ENCODE measurements at places on chromosomes 11 and 22. TPM values are rescaled to one million over a fixed set of nuclear protein-coding genes. Genes with fewer than 3 reads are reported as not detected.
A peak's percentile ranks its signal among the peaks of the same experiment; 100 is the strongest.

DNA sequence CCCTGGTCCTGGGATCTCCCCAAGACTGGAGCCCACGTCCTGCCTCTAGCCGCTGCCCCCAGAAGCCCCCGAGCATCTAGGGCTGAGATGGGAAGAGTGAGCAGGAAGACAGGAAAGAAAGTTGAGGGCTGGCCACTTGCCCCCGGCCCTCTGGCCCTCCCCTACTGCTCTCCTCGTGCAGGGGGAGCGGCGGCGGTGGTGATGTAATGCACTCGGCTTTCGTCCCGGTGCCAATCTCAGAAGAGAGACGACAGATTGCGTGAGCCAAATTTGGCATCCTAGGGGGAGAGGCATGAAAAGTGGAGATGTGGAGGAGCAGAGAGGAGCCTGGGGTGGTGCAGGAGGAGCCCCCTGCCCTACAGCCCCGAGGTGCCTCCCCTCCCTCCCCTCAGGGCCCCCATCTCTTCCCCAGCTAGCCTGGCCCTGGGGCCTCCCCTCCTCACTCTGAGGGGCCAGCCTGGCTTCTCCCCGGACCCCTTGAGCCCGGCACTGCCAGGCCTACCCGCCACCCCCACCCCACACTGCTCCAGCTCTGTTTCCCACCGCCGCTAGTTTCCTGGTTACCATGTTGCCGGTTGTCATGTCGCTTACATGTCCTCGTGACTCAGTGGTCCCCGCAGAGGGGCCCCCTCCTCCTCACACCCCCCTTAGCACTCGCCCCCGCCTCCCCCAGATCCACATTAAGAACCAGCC lies 2.5 kb downstream of the KCNJ4 start:
- no peaks in the 10 kb centered on the region for H3K36me3 ChIP-seq
- H3K27ac ChIP-seq, result no peak overlapping the region
- H3K4me1 ChIP-seq, result no peaks in the 10 kb centered on the region
- DNase-seq, result peak; percentile 50
- H3K27me3 ChIP-seq, result peaks cover 48% of the 10 kb centered on the region
- no peak overlapping the region for H3K4me3 ChIP-seq

- H3K27ac ChIP-seq, result no peak overlapping the region
- no peaks in the 10 kb centered on the region for H3K36me3 ChIP-seq
- H3K27me3 ChIP-seq, result no peaks in the 10 kb centered on the region
- no peaks in the 10 kb centered on the region for H3K4me1 ChIP-seq
Observed at GRCh38 chr22:27937453-27937852, 18.4 kb upstream of the PITPNB start.

PLEKHA7 gene
- under 0.01 TPM for total RNA-seq

ARVCF gene
- 15.7 TPM for total RNA-seq

DNA sequence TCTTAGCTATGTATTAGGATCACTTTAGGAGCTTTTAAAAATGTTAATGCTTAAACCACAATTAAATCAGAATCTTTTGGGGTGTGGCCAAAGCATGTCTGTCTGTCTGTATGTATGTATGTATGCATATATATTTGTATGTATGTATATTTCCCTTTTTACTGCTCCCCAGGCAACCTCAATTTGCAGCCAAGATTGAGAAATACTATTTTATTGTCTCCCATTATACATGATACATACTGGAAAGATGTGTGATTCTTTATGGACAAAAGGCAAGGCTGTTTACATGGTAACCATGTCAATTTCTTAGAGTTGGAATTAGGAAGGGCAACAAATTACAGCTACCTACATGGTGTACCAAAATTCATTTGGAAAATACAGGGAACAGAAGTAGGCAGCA lies 783.6 kb downstream of the ETS1 start:
- no peak overlapping the region for H3K4me3 ChIP-seq
- no peaks in the 10 kb centered on the region for H3K27me3 ChIP-seq
- no peaks in the 10 kb centered on the region for H3K4me1 ChIP-seq
- H3K36me3 ChIP-seq, result no peaks in the 10 kb centered on the region
- H3K27ac ChIP-seq, result no peak overlapping the region

DNA sequence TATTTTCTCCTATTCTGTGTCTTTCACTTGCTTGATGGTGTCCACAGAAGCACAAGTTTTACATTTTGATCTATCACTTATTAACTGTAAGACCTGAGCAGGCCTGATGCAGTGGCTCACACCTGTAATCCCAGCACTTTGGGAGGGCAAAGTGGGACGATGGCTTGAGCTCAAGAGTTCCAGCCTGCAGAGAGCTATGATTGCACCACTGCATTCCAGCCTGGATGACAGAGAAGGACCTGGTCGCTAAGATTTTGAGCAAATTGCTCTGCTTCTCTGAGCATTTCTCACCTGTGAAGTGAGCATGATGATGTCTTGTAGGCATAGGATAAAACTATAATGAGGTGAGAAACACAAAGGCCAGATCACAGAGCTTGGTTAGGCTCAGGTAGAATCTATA lies 6.7 kb downstream of the CCDC87 start:
- no peaks in the 10 kb centered on the region for H3K36me3 ChIP-seq
- no peaks in the 10 kb centered on the region for H3K4me1 ChIP-seq
- no peak overlapping the region for H3K4me3 ChIP-seq
- H3K27ac ChIP-seq, result no peak overlapping the region

DNA sequence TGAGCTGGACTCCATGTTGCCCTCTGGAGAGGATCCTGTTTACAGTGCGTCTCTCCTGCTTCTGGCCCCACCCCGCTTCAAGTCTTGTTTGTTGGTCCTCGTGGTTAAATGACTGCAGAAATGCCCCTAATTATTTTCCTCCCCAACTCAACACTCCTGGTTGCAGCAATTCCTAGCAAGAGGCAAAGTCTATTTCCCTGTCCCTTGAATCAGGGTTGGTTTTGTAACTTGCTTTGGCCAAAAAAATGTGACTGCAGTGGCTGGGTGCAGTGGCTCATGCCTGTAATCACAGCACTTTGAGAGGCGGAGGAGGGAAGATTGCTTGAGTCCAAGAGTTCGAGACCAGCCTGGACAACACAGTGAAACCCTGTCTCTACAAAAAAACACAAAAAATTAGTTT lies 41.0 kb upstream of the FGF3 start:
- H3K4me1 ChIP-seq, result no peaks in the 10 kb centered on the region
- no peak for DNase-seq
- peaks cover 2% of the 10 kb centered on the region for H3K27me3 ChIP-seq
- H3K27ac ChIP-seq, result no peak overlapping the region

GRM5 gene
- total RNA-seq, result under 0.01 TPM

UFD1 gene
- 41.3 TPM for total RNA-seq

MRGPRE gene
- 0.17 TPM for total RNA-seq

TKFC gene
- total RNA-seq, result 27.1 TPM

- DNase-seq, result no peak
- peaks cover 40% of the 10 kb centered on the region for H3K27me3 ChIP-seq
- no peak overlapping the region for H3K4me3 ChIP-seq
- no peak overlapping the region for H3K27ac ChIP-seq
- no peaks in the 10 kb centered on the region for H3K36me3 ChIP-seq
Observed at GRCh38 chr22:38461057-38461413, 6.0 kb upstream of the KCNJ4 start.

SLC29A2 gene
- total RNA-seq, result 0.17 TPM

GRCh38 chr22:41919357-41920224 lies 4.7 kb upstream of the SHISA8 start:
- no peaks in the 10 kb centered on the region for H3K4me1 ChIP-seq
- peak; percentile 16 for DNase-seq
- H3K27ac ChIP-seq, result no peak overlapping the region
- no peaks in the 10 kb centered on the region for H3K36me3 ChIP-seq
- H3K27me3 ChIP-seq, result peaks cover 17% of the 10 kb centered on the region

- H3K27me3 ChIP-seq, result no peaks in the 10 kb centered on the region
- H3K36me3 ChIP-seq, result no peaks in the 10 kb centered on the region
- DNase-seq, result no peak
- H3K4me3 ChIP-seq, result no peak overlapping the region
- H3K4me1 ChIP-seq, result peaks cover 6% of the 10 kb centered on the region
Observed at GRCh38 chr22:45312856-45313255, 3.1 kb downstream of the FAM118A start.

VPS11 gene
- 26.7 TPM for total RNA-seq

- H3K36me3 ChIP-seq, result no peaks in the 10 kb centered on the region
- H3K4me3 ChIP-seq, result no peak within 1 kb of the TSS
- DNase-seq, result peak; percentile 43
- no peak within 1 kb of the TSS for H3K27ac ChIP-seq
Observed at GRCh38 chr11:57751676-57752253, at the start of gene BTBD18. Gene BTBD18 (minus strand): TSS chr11:57751819. CDS start chr11:57751188, 631 bp downstream.

CBLIF gene
- not detected for total RNA-seq

- H3K36me3 ChIP-seq, result no peaks in the 10 kb centered on the region
- H3K4me1 ChIP-seq, result no peaks in the 10 kb centered on the region
- H3K4me3 ChIP-seq, result no peak overlapping the region
- no peaks in the 10 kb centered on the region for H3K27me3 ChIP-seq
- no peak overlapping the region for H3K27ac ChIP-seq
Observed at GRCh38 chr22:48951836-48952235, 875.8 kb downstream of the BRD1 start.

HTR3A gene
- total RNA-seq, result not detected

DNA sequence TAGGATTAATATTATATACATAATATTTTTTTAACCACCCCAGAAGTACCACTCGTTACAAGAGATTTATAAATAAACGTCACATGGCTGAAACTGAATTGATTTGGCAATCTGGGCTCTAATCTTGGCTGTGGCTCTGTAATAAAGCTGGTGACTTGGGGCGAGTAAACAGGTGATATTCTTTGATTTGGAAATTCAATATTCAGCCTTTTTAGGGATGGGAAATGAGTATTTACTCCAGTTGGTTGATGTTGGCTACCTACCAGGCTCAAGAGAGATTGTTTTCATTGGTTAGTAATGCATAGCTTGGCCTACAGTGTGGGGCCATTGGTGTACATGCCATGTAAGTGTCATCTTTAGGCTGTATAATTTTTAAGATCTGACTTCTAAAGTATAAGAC lies 117.7 kb upstream of the SORL1-AS1 start:
- no peak overlapping the region for H3K4me3 ChIP-seq
- H3K27ac ChIP-seq, result no peak overlapping the region
- no peak for DNase-seq
- H3K4me1 ChIP-seq, result no peaks in the 10 kb centered on the region
- no peaks in the 10 kb centered on the region for H3K36me3 ChIP-seq

GRCh38 chr11:123405123-123405592 lies 24.9 kb upstream of the GRAMD1B start:
- H3K27me3 ChIP-seq, result peaks cover 8% of the 10 kb centered on the region
- no peak overlapping the region for H3K27ac ChIP-seq
- H3K4me3 ChIP-seq, result no peak overlapping the region
- H3K36me3 ChIP-seq, result no peaks in the 10 kb centered on the region
- H3K4me1 ChIP-seq, result no peaks in the 10 kb centered on the region

DNA sequence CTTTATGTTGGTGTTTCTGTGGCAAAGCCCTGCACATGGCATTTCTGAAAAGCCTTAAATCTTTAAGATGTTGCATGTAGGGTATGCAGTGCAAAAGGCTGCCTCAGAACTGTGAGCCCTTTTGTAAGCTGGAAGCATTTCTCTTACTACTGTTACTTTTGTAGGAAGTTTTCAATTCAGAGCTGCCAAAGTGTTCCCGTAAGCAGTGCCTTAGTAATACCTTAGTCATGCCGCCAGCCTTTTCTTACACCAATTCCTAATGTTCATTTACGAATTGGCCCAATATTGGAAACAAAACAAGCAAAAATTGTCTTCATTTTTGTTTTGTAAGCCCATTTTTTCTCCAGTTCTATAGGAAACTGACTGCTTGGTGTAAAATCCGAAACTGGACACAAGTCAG lies 67.4 kb upstream of the RASSF10 start:
- H3K36me3 ChIP-seq, result peaks cover 14% of the 10 kb centered on the region
- H3K4me1 ChIP-seq, result no peaks in the 10 kb centered on the region
- no peak overlapping the region for H3K4me3 ChIP-seq
- H3K27ac ChIP-seq, result no peak overlapping the region

GRCh38 chr22:39428597-39429071 lies 28.2 kb upstream of the MGAT3 start:
- no peak for DNase-seq
- no peak overlapping the region for H3K4me3 ChIP-seq
- no peaks in the 10 kb centered on the region for H3K27me3 ChIP-seq
- H3K36me3 ChIP-seq, result peaks cover 10% of the 10 kb centered on the region
- H3K27ac ChIP-seq, result no peak overlapping the region
- peaks cover 10% of the 10 kb centered on the region for H3K4me1 ChIP-seq

OR6T1 gene
- not detected for total RNA-seq

FXYD6 gene
- 8.0 TPM for total RNA-seq

GRCh38 chr22:30606455-30607299 lies at the start of gene TCN2:
Gene TCN2 (plus strand): TSS chr22:30607174. CDS start chr22:30607332, 158 bp downstream.
- H3K4me1 ChIP-seq, result peaks cover 29% of the 10 kb centered on the region
- H3K27me3 ChIP-seq, result no peaks in the 10 kb centered on the region
- H3K36me3 ChIP-seq, result no peaks in the 10 kb centered on the region
- peak within 1 kb of the TSS; percentile 52 for H3K4me3 ChIP-seq
- H3K27ac ChIP-seq, result peak within 1 kb of the TSS; percentile 76

- H3K27me3 ChIP-seq, result no peaks in the 10 kb centered on the region
- peak overlapping the region; percentile 91 for H3K4me3 ChIP-seq
- H3K27ac ChIP-seq, result peak overlapping the region; percentile 79
- no peaks in the 10 kb centered on the region for H3K36me3 ChIP-seq
- peaks cover 15% of the 10 kb centered on the region for H3K4me1 ChIP-seq
Observed at GRCh38 chr11:118437208-118438125, 1.2 kb downstream of the KMT2A start.

GRCh38 chr11:26844963-26845362 lies 123.1 kb upstream of the SLC5A12 start:
- H3K4me1 ChIP-seq, result peaks cover 2% of the 10 kb centered on the region
- H3K36me3 ChIP-seq, result no peaks in the 10 kb centered on the region
- no peaks in the 10 kb centered on the region for H3K27me3 ChIP-seq
- no peak for DNase-seq

DNA sequence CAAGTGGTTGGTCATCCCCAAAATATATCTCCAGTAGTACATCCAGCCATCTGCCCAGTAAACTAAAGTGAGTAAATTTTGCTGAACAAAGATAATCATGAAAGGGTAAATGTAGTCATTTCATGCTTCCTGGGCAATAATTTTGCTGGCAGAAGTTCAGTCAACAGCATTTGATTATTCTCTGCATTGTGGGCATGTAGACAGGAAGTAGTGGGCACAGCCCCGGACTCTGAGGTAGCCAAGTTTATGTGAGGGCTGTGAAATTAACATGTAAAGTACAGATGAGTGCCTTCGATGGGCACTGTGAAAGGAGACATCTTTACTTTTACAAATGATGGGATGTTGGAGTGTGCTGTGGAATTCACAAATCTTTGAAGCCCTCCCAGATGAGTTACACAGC lies 312.2 kb upstream of the MTNR1B start:
- no peaks in the 10 kb centered on the region for H3K4me1 ChIP-seq
- no peaks in the 10 kb centered on the region for H3K27me3 ChIP-seq
- H3K36me3 ChIP-seq, result no peaks in the 10 kb centered on the region
- H3K27ac ChIP-seq, result no peak overlapping the region
- DNase-seq, result no peak
- no peak overlapping the region for H3K4me3 ChIP-seq
